ENCODE measurements at places on chromosomes 12 and 14.

DNA sequence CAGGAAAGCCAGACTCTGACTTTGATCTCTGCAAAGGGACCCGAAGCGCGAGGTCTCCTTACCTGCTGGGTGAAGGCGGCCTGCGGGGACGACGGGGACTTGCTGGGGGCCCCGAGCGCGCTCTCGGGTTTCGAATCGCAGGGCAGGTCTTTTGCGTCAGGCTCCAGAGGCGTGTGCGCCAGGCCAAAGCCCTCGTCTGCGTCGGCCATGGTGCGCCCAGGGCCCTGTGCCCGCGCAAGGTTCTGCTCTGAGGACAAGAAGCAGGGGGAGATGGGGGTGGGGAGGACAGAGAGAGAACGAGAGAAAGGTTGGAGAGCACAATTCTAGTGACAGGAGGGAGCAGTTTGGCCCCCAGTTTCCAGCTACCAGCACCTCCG is 2.3 kb downstream of the TBX5 start:
- no peak for DNase-seq

DNA sequence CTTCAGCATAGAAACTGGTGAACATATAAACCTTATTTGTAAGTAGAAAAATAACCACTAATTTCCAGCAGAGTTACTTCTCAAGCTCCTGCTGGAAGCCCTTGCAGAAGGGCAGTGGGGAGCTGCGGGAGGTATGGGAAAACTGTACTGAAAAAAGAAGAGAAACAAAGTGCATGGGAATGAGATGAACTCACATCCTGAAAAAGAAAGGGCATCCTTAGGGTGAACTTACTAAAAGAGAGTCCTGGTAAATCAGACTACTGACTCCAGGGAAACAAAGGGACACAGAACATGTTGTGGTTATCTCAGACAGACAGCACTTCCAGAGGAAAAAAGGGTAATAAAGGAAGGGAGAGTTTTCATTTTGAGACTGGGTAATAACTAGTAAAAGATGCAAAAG is 515.1 kb downstream of the RPL10L start:
- no peak for DNase-seq

DNA sequence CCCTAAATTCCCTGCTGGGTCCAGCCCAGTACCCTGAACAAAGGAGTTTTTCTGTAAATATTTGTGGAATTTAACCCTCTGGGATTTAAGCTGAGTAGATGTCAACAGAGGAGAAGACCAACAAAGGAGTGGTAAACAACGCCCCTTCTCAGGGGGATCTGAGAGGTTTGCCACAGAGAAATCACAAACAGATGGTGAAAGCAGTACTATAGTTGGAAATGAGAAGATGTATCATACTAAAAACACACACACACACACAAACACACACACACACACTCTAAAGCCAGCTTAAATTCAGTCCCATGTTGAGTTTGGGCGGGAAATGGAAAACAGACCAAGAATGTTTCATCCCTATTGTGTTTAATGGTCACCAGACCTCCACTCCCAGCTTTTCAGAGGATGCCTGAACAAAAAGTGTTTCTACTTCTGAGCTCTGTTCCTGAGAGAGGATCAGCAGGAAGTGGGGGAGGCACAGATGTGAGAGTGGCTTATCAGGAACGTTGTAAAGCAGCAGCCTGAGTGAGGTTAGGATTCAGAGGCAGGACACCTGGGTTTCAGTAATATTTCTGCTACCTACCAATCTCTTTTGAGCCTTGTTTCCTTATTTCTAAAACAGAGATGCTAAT is 3.2 kb downstream of the BIN2 start:
- DNase-seq = no peak

DNA sequence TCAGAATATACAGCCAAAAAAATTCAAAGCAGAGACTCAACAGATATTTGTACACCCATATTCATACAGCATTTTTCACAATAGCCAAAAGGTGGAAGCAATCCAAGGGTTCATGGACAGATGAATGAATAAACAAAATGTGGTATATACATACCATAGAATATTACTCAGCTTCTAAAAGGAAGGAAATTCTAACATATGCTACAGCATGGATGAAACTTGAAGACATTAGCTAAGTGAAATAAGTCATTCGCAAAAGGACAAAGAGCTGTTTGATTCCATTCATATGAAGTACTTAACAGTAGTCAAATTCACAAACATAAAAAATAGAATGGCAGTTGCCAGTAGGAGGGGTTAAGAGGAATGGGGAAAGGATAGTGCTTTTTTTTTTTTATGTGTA is 91.8 kb upstream of the ARID2 start:
- DNase-seq = no peak

- no peak for DNase-seq
Measured at GRCh38 chr12:127487031-127487430, 779.9 kb upstream of the TMEM132C start.

DNA sequence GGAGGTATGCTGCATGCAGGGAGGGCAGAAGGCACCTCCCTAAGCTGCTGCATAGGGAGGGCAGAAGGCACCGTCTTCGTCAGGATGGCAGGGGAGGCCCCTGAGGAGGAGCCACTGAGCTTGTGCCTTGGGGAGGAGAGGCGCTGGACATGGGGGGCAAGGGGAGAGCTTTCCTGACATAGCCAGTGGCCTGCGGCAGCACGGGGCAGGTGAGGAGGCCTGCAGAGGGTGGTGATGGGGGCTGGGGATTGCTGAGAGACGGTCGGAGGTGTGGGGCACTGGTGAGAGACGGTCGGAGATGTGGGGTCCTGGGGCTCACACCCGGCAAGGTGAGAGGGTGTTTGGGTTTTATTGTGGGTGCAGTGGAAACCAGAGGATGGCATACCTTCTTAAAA is 10.4 kb upstream of the BDKRB2 start:
- DNase-seq = no peak

GRCh38 chr12:113702836-113703235 is 231.2 kb upstream of the LHX5 start:
- DNase-seq = no peak

- no peak for DNase-seq
Measured at GRCh38 chr12:15131431-15131830, 89.8 kb downstream of the RERG start.

GRCh38 chr12:2156333-2156732 is 103.5 kb downstream of the CACNA1C start:
- DNase-seq = no peak

- DNase-seq = peak; percentile 93
Measured at GRCh38 chr12:100554608-100555077, 18.8 kb upstream of the GAS2L3 start.

DNA sequence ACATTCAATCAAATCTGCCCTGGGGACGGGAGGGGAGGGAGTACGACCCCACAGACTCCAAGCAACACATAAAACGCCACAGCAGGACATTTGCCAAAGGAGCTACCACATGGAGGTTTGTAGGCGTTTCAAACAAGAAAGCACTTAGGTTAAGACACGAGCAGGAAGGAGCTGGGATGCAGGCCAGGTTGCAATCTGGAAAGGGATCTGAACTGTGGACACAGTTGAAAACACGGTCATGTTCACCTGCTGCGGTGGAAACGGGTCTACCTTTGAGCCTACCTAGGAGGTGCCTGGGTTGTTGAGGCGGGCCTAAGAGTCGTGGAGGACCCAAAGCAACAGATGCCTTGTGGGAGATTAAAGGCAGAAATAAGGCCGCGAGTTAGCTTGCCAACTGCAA is 18.4 kb downstream of the PRKAB1 start:
- no peak for DNase-seq

- no peak for DNase-seq
Measured at GRCh38 chr12:104480012-104480411, 23.3 kb downstream of the CHST11 start.
